ENCODE measurements at places on chromosomes 7 and 10.
A peak's percentile ranks its signal among the peaks of the same experiment; 100 is the strongest.

DNA sequence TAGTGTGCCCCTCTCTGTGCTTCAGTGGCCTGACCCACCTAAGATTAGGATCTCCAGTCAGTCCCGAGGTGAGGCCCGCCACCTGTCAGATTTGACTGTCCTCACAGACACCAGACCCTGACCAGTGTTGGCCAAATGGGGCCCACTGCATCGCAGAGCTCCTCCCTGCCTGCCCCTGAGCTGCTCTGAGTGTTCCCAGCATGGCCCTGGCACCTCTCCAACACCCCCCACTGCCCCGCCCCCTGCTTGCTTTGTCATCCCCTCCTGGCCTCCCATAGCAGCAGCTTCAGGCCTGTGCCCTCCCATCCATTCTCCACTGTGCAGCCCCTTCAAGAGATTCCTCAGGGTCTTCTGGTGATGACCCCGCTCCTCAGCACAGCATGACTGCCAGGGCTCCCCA lies 67.6 kb downstream of the C10orf120 start:
- no peak for DNase-seq

DNA sequence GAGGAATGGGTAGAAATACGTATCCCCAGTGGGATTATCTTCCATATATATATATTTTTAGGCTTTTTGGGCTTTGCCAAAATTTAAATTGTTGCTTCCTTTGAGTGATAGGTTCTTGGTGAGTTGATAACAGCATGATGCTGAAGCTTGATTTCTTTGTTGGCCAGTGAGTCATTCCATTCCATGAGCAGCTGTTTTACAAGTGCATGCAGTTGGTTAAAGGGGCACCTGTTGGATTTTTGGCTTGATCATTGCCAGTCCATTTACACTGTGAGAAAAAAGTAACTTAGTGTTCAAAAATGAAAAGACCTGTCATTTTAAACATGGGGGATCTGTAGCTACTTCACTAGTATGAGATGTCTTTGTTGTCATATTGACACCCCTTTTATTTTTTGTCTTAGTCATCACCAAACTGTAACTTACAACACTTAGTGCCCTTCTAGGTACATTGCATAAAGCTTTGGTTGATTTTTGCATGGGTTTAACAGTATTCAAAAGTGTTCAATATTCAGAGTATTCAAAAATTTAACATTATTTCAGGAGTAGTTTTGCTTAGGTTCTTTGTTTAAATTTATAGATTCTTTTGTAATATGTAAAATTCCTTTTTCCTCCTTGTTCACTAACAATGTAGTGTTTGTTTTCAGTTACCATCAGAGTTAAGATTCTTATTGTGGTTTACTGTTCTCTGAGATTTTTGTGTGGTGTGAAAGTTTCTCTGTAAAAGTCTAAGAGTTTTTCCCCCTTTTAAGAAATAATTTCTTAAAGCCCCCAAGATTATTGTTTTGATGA lies 8.8 kb downstream of the AKAP9 start:
- DNase-seq = no peak

DNA sequence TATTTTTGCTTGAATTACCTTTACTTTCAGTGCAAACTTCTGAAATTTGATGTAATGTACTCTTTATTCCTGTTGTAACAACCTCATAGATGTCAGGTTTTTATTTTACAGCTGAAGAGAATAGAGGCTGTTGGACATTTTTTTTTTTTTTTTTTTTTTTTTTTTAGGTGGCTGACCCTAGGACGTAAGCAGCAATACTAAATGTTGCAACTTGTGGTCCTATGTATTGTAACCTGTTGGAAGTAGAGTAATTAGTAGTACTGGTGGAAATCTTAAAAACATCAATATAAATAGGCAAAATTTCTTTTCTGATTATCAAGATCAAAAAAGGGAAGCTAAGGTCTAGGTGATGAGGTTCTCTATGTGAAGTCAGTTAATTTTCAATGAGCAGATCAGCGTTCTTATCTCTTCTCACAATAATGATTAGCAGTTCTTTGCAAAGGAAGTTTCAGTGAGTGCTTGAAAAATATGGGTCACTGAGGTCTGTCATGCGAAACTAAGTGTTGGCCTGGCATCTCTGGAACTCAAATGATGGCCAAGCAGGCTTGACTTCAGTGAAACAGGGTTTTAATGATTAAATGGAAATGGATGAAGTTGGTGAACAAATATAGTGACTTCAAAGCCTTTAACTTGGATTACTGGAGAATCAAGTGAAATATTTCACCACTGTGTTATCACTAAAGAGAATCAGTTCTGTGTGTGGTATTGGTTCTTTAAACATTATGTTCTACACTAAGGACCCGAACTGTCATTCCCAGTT lies 42.7 kb downstream of the BICC1 start:
- no peak for DNase-seq

DNA sequence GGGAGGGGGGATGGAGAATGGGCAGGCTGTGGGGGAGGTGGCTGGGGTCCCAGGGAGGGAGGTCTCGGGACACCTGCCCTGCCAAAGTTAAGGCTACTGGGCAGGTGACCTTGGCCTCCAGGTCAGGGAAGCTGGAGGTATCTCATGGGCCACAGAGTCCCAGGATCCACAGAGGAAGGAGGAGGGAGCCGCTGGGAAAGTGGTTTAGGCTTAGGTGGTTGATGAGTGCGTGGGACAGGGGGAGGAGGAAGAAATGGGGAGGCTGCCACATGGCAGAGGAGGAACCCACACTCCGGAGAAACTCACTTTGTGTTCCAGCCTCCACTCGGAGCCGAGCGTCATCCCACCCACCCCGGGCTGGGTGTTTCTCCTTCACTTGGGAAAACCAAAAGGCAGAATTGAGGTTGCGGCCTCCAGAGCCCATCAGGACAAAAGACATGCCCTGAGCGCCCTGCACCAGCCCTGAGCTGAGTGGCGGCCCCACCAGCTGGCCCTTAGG lies 46.1 kb downstream of the ASB13 start:
- DNase-seq = no peak

DNA sequence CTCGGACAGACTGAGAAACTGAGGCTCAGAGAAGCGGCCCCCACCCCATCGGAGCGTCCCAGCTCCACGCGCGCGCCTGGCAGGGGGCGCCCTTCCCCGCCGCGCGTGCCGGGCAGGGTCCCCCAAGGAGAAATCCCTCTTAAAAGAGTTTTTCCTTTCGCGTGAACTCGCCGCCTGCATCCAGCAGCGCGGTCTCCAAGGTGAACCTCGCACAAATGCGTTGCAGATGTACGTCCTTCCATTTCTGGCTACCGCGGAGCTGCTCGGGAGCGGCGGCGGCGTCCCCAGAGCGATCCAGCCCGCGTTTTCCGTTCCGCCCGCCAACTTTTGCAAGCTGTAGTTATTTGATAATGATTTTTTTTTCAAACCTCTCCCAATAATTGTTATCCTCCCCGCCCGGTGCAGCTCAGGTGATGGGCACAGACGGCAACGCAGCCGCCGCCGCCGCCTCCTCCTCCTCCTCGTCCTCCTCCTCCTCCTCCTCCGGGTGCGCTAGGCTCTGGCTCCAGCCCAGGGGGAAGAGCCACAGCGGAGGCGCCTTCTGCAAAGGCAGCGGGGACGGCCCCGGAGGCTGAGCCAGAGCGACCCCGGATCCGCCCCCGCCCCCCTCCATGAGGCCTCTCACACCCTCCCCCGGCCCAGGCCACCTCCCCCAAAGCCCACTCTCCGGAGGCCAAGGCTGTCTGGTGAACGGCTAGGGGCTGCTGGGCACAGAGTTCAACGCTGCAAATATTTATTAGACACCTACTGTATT lies 74.0 kb upstream of the CUX1 start:
- peak; percentile 56 for DNase-seq

DNA sequence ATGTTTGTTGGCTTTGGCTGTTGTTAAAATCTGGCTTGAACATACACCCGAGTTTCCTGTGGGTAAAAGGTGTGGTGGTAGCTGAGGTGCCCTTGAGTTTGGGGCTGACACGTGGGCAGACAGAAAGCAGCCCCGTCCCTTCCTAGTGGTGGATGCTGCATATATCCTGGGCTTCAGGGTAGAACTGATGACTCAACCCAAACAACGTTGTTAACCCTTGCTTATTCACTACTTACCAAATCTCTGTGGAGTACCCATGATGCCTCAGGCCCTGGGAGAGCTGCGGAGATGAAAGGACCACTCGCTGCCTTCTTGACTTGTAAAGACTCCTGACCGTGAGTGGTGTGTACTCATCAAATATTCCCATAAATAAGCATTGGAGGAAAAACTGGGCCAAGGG lies 245.1 kb downstream of the RAB11FIP2 start:
- DNase-seq = no peak

- peak; percentile 5 for DNase-seq
These were observed 36.3 kb downstream of the TRIL start for GRCh38 chr7:28921822-28922221.

DNA sequence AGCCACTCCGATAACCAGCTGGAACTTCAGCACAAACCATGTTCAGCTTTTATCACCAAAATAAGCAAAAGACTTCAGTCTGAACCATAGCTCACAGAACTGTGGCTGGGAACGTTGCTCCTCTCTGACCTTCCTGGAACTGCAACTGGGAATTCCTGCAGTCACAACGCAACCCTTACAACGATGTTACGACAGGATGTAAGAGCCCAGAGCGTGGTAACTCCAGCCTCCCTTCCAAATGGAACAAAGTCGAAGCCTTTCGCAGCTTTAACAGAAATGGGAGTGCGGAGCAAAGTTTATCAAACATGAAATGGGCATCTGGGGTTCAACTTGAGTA lies 162.6 kb downstream of the ADAM12 start:
- no peak for DNase-seq

DNA sequence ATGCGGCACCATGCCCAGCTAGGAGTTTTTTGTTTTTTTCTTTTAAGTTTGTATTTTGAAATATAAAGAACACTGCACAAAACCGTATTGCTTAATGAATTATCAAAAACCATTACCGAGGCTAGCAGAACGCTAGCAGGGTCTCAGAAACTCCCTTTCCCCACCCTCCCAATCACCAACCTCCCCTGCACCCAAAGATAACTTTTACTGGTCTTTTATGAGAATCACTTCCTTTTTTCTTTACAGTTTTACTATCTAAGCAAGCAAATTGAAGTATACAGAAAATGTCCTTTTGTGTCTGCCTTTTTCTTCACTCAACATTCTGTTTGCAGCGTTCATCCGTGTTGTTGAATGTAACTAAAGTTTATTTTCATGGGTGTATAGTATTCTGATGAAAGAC lies 13.4 kb downstream of the HIP1 start:
- DNase-seq = no peak

DNA sequence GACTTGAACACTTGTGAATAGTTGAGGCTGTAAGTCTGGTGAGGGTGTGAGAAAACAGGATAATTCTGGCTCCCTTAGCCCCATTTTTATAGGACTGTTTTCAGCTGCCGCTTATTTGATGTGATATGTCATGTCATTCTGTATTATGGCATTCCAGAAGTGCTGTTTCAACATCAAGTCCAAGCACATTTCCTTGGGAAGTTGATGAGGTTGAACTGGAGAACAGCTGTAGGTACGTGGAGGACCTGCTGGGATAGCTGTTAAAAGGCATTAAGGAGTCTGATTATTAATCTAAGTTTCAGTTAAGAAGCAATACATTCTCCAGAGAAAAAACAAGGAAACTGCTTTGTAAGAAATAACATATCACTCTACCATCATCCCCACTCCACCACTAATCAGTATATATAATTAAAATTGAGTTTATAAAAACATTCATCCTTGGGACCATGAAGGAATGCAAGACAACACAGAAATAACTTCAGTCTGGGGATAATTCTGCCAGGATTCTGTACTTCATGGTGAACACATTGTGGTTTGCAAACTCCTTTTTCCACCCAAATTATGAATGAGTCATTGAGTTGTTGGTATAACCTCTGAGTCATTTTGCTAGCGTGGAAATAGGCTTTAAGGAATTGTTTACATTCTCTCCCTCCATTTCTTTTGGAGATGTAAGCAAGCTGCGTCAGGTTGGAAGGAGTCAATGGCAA lies 39.9 kb upstream of the TMEM229A start:
- no peak for DNase-seq

- no peak for DNase-seq
These were observed 82.7 kb upstream of the GPR22 start for GRCh38 chr7:107387128-107387527.

DNA sequence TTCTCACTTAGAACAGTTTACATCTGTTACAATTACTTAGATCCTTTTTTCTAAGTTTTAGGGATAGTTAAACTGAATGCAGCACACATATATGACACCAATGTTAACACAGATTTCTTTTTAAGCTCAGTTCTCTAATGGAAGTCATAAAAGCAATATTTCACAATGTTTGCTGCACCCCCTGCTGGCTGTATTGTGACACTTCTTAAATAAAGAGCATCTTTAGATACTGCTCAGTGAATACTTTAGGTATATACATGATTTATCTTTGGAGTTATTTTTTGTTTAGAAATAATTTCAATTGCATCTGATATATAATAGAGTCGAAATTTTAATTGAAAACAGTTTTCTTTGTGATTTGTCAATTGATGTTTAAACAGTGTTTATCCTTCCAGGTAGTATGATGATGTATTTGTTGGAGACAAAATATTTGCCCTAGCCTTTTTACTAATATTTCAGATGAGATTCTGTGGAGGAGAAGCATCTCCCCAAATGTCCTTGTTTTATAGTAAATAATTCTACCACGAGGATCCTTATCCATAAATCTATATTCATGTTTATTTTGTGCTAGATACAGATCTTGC lies 174.4 kb downstream of the ST7 start:
- DNase-seq = peak; percentile 43

- DNase-seq = no peak
These were observed 140.6 kb downstream of the FAM53B start for GRCh38 chr10:124603376-124604213.

DNA sequence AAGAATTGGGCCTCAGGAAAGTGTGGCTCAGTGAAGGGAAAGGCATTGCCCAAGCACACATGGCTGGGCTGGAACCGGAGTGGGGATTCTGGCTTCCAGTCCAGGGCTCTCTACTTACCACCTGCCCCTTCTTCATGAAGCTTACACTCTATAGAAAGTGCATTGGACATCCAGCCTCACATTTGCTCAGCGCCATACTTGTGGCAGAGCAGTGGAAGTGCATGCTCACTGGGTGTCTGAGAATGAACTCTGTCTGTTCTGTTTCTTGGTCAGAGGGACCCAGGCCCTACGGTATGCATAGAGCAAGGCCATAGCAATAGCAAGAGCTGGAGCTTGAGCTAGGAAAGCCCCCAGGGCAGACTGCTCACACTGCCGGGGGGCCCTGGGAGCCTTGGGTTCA lies 1253.5 kb downstream of the TYW1 start:
- DNase-seq = no peak

DNA sequence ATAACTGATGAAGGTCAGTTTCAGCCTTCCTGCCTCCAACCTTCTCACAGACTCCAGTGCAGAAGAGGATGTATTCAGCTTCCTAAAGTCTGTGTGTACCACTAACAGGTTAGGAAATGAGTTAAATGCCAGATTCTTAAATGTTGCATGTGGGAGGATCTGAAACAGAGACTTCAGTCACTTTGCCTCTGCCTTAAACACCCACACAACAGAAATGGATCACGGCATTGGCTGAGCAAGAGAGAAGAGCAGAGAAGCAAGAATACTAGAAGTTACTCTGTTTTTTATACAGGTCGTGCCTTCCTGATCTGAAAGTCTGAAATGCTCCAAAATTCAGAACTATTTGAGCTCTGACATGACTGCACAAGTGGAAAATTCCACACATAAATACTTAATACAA lies 98.9 kb upstream of the ARHGAP21 start:
- no peak for DNase-seq
